Epithelial cell of alveolus of lung (primary cell): ENCODE measurements at places on chromosomes 3 and 15. TPM values are rescaled to one million over a fixed set of nuclear protein-coding genes. Genes with fewer than 3 reads are reported as not detected.

OR5K1 gene
- not detected in 2 replicates for total RNA-seq

EPM2AIP1 gene
- 5.2 and 15.3 TPM in 2 replicates for total RNA-seq

NAALADL2 gene
- 2.4 and 4.4 TPM in 2 replicates for total RNA-seq

ZBBX gene
- not detected in 2 replicates for total RNA-seq

ITGB5 gene
- total RNA-seq, result 137 and 281 TPM in 2 replicates

TEX9 gene
- total RNA-seq, result 2.0 and 3.4 TPM in 2 replicates

EDEM1 gene
- total RNA-seq, result 56.4 and 72.1 TPM in 2 replicates

STRIT1 gene
- not detected in 2 replicates for total RNA-seq

PIGZ gene
- 0.78 and 4.7 TPM in 2 replicates for total RNA-seq

IQCF2 gene
- total RNA-seq, result not detected in 2 replicates

SNUPN gene
- total RNA-seq, result 27.4 and 28.6 TPM in 2 replicates

SYNM gene
- 0.65 and 1.6 TPM in 2 replicates for total RNA-seq

ACSBG1 gene
- total RNA-seq, result not detected in 2 replicates

FYTTD1 gene
- 40.1 and 45.4 TPM in 2 replicates for total RNA-seq
